ENCODE measurements at places on chromosomes 5 and 9. TPM values are rescaled to one million over a fixed set of nuclear protein-coding genes. Genes with fewer than 3 reads are reported as not detected.

Gene DMRT3
- total RNA-seq, result not detected

DNA sequence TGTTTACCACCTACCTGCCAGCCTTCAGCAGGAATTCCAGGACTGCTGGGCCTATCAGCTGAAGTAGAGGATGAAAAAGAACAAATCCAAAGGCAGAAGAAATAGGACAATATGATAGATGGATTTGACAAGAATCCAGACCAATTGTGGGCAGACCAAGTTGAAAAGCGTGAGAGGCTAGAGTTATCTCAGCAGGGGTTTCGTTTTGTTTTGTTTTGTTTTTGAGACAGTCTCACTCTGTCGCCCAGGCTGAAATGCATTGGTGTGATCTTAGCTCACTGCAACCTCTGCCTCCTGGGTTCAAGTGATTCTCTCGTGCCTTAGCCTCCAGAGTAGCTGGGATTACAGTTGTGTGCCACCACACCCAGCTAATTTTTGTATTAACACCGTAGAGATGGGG is 113.2 kb downstream of the PALM2AKAP2 start:
- DNase-seq, result no peak

DNA sequence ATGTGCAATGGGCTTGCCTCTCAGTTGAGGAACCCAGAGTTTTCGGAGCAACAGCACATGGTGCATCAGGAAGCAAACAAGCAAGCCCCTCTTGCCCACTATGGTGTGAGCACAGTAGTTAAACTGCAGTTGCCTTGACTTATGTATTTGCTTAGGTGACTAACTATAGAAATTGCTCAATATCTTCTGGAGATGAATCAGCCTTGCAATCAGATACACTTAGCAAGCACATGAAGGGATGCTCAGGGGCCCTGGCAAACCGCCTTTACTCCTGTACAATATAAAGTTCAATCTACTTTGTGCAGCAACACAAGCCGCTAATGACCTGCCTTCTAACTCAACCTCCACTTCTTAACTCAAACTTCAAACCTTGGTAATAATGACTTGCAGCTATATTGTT is 581.7 kb upstream of the RIOK2 start:
- DNase-seq, result no peak

DNA sequence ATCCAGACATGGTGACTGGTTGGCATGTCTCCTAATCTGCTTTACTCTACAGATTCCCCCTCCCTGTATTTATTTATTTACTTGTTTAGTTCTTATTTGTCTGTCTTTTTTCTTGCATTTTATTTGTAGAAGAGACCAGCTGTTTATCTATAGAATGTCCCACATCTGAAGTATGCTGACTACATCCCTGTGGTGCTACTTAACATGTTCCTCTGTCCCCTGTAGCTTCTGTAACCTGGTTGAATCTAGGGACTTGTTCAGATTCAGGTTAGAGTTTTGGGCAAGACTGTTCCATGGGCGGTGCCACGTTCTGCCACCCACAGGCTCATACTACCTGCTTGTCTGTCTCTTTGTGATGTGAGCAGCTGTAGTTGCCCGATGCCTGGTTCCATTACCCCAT is 23.5 kb downstream of the DUSP1 start:
- no peak for DNase-seq

GRCh38 chr9:135416664-135417290 is 62.8 kb upstream of the PPP1R26 start:
- DNase-seq, result no peak

- DNase-seq, result no peak
Observed at GRCh38 chr5:181259974-181260719, 796 bp downstream of the TRIM52 start.

All from skin of body (tissue), 3 donors.